ENCODE measurements at places on chromosomes 3 and 15. TPM values are rescaled to one million over a fixed set of nuclear protein-coding genes. Genes with fewer than 3 reads are reported as not detected.

PLS1 gene
- total RNA-seq = 2.0 TPM

CCDC13 gene
- total RNA-seq = 0.44 TPM

GRCh38 chr3:65871305-65872141 is 167.2 kb downstream of the MAGI1 start:
- DNase-seq = peak; percentile 61

DNA sequence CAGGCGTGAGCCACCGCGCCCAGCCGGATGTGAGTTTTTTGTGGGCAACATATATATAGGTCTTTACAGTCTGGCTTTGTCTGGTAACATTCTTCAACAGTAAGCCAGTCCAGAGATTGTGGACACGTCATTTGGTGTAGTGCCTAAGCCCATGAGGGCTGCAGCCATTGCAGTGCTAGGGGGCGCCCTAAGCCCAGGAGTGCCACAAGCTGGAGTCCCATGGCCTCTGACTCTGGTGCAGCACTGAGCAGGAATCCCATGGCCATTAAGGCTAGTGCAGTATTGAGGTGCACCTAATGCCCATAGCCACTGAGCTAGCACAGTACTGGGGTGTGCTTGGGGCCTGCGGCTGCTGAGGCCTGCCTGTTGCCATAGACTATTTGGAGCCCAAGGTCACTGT is 136.4 kb upstream of the NDN start:
- DNase-seq = no peak

DNA sequence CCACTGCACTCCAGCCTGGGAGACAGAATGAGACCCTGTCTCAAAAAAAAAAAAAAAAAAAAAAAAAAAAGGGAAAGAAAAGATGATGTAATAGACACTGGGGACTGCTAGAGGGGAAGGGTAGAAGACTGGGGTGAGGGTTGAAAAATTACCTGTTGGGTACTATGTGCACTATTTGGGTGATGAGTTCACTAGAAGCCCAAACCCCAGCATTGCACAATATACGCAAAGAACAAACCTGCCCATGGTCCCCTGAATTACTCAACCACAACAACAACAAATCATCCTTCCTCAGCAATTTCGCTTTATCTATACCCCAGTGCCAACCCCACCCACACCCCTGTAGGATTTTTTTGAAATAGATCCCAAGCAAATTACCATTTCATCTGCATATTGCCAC is 13.5 kb downstream of the NIPA1 start:
- no peak for DNase-seq

NUP210 gene
- total RNA-seq = 2.2 TPM

DNA sequence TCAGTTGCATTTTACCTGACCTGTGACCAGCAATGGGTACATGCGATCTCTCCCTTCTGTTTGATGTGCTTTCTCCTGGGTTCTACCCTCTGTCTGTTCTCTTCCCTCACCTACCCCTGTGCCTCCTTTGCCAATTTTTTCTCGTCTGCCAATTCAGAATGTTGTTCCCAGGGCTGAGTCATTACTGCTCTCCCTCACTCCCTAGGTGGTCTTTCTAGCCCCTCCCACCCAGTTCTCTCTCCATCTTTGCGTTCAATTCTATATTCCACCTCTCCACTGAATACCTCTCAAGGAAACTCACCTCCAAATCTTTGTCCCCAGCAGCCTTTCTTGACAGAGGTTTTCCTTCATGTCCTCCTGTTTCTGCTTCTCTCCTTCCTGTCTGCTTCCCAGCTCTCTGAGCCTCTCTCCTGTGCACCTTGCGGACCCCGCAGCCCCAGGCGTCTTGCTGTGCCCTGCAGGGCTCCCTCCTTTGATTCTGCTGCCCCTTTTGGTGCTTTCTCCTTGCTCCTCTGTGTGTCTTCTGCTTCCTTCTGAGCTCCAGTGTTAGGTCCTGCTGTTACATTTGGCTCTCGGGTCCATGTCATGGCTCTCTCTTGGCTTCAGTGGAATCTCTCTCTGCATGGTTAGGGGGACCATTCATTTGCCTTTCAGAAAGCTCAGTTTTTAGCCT is 398.2 kb upstream of the TPM1 start:
- DNase-seq = no peak

DNA sequence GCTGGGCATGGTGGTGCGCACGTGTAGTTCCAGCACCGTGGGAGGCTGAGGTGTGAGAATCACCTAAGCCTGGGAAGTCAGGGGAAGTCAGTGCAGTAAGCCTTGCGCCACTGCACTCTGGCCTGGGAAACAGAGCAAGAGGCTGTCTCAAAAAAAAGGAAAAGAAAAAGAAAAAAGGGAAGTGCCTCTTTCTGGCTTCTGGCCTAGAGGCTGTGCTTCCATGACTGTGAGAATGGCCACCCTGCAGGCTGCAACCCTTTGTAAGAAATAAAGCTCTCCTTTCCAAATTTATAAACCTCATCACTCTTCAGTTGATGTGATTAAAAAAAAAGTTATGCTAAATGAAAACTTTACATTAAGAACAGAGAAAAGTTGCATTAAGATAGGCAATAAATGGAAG is 774.3 kb downstream of the TUSC7 start:
- DNase-seq = no peak

- DNase-seq = peak; percentile 59
Observed at GRCh38 chr3:46812237-46812791, 50.9 kb downstream of the MYL3 start.

DNA sequence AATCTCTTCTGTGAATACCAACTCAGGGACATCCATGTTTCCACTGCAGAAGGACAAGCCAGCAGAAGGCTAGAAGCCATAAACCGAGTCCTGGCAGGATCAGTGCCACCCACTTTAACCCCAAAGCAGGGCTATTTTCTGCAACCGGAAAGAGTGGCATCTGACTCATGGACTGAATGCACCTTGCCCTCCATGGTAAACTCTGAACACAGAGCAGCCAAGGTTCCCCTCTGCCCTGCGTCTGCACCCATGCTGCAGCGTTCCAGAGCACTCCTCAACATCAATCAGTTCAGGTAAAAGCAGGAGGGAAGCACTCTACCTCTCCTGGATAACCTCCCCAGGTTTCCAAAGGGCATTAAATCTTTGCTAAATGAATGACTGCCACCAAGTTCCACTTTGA is 801 bp upstream of the NGRN start:
- DNase-seq = no peak

DNA sequence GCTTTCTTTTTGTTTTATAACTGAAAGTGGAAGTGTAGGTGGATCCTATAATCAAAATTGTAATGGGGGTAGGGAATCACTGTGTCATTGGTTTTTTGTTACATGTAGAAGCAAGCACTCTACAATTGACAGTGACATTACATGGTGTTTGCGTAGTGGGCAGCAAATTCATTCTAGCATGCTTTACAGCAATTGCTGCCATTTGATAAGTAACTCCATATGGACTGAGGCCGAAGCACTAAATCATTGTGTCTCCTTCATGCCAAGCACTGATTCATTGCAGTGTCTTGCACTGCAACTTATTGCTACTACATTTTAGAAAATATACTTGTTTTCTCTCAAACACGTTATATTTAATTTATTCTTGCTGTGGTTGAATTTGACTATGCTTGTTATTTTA is 933.9 kb downstream of the NSUN3 start:
- no peak for DNase-seq

SH3GL3 gene
- not detected for total RNA-seq

DNA sequence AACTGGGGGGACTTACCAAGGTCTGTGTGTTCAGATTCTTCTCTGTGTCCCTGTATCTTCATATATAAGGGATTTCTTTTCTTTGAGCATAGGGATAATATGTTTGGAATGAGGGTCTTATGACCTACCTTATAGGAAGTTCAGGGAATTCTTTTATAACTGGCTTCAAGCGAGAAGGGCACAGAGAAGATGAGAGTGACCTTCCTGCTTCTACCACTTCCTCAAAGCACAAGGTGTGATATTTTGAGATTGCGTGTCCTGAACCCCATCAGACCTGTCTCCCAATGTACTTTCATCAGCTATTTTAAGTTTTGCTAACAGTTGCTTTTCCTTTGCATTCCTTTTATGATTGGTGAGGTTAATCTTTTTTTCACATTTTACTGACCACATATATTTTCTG is 3.1 kb upstream of the PSMD6 start:
- no peak for DNase-seq

GRCh38 chr3:185552358-185552877 is at the start of gene LIPH:
LIPH (minus strand) TSS chr3:185552588; CDS start chr3:185552471, 117 bp downstream.
- DNase-seq = no peak

DNA sequence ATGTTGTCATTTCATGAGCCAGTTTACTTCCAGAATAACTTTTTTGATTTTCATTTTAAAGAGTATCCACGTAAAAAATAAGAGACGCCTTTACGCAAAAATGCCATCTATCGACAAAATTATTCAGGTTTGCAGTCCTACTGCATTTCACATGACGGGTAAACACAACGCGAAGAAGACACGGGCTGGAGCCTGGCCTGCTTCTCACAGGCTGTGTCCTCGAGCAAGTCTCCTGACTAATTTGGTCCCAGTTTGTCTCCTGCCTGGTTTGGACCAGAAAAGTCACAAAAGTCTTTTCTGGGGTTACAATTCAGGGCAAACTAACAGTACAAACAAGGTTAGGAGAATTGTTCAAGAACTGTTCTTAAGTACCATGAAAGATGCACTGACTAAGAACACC is 51.7 kb downstream of the CHSY1 start:
- no peak for DNase-seq

DNA sequence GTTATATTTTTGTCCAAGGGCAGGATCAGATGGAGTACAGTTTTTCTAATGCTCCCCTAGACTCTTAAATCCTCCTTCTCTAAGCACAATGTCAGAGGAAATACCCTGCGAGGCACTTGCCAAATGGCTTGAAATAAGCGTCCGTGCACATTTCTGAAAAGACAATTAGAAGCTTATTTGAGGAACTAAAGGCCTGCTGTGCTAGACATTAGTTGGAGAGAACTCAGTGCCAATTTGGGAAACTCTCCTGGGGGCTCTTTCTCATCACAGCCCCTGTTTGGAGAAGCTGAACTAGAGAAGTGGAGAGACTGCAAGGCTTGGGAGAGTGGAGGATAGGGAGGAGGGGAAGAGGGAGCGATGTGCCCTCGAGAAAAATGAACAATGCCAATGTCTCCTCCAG is 247.6 kb upstream of the C2CD4B start:
- DNase-seq = no peak

DNA sequence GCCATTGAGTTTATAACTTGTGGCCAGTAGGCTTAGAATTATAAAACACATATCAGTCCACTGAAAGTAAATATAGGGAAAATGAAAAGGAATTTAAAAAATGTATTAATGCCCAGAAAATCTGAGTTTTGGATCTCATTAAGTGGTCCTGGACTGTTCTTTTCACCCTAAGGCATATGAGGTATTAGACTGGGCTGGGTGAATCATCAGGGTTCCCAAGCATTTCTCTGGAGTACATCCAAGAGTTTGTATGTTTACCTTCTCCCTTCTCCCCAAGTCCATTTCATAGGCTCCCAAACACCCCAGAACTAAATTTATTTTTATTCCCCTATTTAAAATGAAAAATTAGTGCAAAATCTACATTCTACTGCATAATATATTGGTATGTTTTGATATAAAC is 31.9 kb upstream of the SPTSSB start:
- DNase-seq = no peak

- peak; percentile 33 for DNase-seq
Observed at GRCh38 chr15:39919748-39920509, at the start of gene GPR176. GPR176 (minus strand) TSS chr15:39920266; CDS start chr15:39920026, 240 bp downstream.

GRCh38 chr15:70792171-70792573 is 28.8 kb upstream of the UACA start:
- no peak for DNase-seq

GRCh38 chr3:100893590-100893989 is 99.6 kb downstream of the ABI3BP start:
- DNase-seq = no peak

DNA sequence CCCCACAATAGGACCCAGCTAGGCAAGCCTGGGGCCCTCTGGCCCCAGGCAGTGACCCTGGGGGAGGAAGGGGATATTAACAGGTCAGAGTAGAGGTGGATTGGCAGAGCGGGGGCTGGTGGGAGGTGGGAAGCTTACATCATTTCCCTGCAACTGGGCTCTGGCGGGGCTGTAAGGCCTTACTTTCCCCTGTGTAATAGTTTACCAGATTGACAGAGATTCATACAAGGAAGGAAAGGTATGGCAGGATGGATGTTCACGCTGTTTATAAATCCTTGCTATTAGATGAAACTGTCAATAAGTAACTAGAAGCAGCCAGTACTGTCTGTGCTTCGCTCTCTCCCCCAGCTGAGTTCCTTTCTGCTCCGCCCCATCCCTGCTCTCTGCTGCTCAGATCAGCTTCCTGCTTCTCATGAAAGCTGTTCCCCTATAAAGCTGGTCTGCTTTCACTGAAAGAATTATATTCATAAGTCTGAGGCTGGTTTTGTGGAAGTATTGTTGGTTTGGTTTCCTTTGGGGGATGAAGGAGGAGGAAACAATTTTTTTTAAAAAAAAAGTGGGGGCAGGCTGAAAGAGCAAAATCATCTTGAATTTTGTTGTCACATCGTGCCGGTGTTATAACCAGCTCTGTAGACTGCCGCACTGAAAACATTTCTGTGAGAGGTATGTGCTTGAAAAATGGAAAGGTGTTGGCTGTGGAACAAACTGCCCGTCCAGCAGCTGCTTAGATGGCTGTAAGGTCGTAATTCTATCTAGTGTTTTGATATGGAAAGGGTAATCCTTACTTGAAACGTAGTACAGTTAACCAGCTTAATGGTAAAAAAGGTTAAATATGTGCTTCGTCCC is 76.4 kb downstream of the BBX start:
- peak; percentile 48 for DNase-seq

GRCh38 chr15:28060005-28060404 is 39.1 kb downstream of the OCA2 start:
- no peak for DNase-seq

GRCh38 chr3:54931182-54931581 is 3.3 kb upstream of the LRTM1 start:
- no peak for DNase-seq

GRCh38 chr3:141371882-141372281 is 3.6 kb downstream of the ZBTB38 start:
- DNase-seq = no peak

- no peak for DNase-seq
Observed at GRCh38 chr3:71602256-71602655, 18.7 kb upstream of the FOXP1 start.

- DNase-seq = no peak
Observed at GRCh38 chr15:63576441-63576840, 20.7 kb upstream of the FBXL22 start.

- DNase-seq = no peak
Observed at GRCh38 chr3:194986208-194987043, 284.5 kb downstream of the XXYLT1 start.

- no peak for DNase-seq
Observed at GRCh38 chr3:54535619-54536018, 392.2 kb downstream of the LRTM1 start.

GRCh38 chr15:39591141-39591895 is 10.4 kb downstream of the THBS1 start:
- DNase-seq = no peak
